NCI-H1436 treated with DMSO at 0.1 percent for 48 hours (cell line): ENCODE measurements at places on chromosomes 2 and 18.

DNA sequence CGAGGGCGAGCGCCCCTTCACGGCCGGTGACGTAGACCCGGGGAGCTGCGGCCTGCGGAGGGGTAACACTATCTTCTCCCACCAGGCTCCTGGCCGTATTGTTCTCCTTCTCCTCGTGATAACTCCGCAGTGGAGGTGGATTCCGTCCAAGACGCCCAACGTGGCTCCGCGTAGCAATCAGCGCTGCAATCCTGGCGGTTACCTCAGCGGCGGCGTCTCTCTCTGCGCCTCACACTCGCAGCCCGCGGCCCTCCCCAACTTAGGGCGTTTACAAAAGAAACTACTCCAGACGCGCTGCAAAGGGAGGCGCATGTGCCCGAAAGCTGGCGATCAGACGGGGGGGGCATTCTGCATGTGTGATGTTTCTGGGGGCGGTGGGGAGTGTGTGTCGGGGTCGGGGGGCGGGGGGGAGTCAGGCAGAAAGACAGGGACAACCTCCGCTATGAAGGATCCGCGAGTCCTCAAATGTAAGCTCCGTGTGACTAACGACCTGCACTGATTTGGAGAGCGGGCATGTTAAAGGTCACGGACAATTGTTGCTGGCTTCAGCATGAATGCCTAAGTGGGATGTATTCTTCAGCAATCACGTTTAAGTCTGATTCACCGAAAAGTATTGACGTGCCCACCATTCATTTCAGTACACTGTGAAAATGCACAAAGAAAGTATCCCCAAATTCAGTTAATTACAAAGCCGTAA, 1.3 kb upstream of the ZNF516 start:
- no peak for DNase-seq

- no peak for DNase-seq
Measured at GRCh38 chr18:25422230-25422629, 70.3 kb upstream of the ZNF521 start.

GRCh38 chr2:24632172-24632571, 141.1 kb downstream of the NCOA1 start:
- no peak for DNase-seq

DNA sequence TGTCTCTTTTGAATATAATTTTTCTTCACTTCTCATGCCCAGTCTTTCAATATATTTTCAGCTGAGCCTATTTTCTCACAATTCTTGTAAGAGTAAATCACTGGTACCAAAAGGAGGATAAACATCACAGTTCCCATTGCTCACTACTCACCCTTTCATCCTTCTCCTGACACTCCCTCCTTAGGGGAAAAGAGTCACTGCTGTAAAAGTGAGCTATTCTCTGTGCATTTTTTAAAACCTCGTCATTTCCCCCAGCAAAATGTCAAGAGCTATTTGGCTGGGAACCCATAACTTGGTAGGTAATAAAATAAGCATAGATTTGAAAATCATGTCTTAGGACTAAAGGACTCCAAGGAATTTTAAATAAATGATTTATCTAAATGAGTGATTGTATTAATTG, 340.1 kb upstream of the GYPC start:
- DNase-seq = no peak

- no peak for DNase-seq
Measured at GRCh38 chr2:239160226-239161143, 240.3 kb downstream of the HDAC4 start.

- DNase-seq = no peak
Measured at GRCh38 chr18:9535430-9535991, 60.2 kb downstream of the RALBP1 start.

- DNase-seq = no peak
Measured at GRCh38 chr2:232456296-232457120, 555 bp downstream of the ALPI start.
